ENCODE measurements at places on chromosomes 11 and 22.

- DNase-seq = no peak
Observed at GRCh38 chr11:126122863-126123262, 60.2 kb upstream of the CDON start.

DNA sequence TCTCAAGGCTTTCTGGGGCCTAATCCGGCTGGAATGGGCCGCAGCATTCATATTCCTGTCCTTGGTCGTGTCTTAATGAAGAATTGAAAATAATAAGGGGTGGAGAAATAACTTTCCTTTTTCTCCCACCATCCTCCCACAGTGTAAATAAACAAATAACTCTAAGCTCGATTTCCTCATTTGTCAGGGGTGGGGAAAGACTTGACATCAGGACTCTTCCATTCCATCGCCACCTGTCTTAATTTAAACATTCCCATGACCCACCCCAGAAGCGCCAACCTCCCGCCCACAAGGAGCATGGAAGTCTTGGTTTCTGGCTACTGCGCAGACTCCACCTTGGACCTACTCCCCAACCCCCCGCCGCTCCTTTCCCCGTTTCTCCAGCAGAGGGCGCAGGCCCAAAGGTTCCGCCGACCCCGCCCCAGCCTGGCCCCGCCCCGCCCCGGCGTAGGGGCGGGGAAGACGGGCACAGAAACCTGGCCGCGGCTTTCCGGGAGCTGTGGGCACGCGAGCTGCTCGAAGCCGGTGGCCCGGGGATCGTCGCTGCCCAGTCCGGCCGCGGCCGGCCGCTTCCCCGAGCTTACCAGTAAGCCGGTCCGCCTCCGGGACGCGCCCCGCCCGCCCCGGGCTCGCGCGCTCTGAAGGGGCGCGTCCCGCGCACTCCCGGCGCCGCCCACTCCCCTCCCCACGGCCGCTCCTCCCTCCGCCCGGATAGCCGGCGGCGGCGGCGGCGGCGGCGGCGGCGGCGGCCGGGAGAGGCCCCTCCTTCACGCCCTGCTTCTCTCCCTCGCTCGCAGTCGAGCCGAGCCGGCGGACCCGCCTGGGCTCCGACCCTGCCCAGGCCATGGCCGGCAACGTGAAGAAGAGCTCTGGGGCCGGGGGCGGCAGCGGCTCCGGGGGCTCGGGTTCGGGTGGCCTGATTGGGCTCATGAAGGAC lies at the start of gene CBL:
CBL (plus strand) TSS at position 766 of the 937 bp plus-strand sequence; CDS start at position 845, 79 bp downstream.
- peak; percentile 89 for DNase-seq

- no peak for DNase-seq
Observed at GRCh38 chr22:50271519-50271970, 1.4 kb upstream of the MAPK11 start.

DNA sequence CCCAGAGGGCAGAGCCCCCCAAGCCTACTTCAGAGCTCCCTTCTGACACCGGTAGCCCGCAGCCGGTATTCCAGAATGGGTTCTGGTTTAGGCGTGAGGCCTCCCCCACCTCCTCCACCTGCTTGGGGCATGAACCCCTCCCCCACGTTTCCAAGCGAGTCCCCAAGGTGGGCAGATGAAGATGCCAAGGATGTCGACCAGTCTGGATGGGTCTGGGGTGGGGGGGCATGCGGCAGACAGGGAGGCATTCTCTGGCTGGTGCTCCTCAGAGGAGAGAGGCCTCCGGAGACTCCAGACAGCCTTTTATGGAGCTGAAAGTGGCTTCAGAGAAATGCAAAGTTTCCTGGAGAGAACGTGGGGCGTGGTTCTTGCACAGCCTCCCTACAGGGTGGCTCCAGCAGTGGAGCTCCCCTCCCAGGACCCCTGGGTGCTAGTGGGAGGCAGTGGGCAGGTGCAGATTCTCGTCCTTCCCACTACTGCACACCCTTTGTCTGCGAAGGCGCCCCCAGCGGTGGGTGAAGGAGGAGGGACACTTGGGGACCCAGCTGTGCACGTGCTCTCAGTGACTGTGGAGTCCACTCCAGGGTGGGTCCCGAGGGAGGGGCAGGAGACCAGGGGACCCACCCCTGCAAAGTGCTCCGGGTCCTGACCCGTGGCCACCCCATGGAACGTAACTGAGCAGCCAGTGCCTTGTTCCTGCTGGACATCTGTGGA lies 4.2 kb downstream of the CCND1 start:
- DNase-seq = no peak

DNA sequence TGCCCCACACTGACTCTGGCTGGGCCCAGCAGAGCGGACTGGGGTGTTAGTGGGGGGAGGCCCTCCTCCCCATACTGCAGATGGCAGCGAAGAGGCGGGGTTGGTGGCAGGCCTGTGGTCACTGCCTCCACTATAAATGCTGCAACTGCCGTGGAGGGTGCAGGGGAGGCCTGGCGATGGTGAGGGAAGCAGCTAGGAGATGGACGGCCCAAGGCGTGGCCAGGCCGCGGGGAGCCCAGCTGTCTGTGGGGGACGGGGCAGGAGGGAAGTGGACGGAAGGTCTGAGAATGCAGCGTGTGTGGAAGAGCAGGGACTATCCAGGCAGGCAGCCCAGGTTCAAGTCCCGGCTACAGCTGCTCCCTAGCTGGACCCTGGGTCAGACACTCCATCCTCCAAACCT lies 18.3 kb downstream of the DNAL4 start:
- no peak for DNase-seq

GRCh38 chr11:61883327-61883726 lies 8.0 kb downstream of the FADS3 start:
- DNase-seq = no peak
